ENCODE measurements at places on chromosomes 2 and 18. TPM values are rescaled to one million over a fixed set of nuclear protein-coding genes. Genes with fewer than 3 reads are reported as not detected.

The TDRD15 gene
- total RNA-seq: 0.06 TPM

The TPO gene
- not detected for total RNA-seq

The PSMA8 gene
- total RNA-seq: 0.75 TPM

The ATG16L1 gene
- 81.1 TPM for total RNA-seq

The L3MBTL4 gene
- 0.49 TPM for total RNA-seq

The PKDCC gene
- total RNA-seq: not detected

DNA sequence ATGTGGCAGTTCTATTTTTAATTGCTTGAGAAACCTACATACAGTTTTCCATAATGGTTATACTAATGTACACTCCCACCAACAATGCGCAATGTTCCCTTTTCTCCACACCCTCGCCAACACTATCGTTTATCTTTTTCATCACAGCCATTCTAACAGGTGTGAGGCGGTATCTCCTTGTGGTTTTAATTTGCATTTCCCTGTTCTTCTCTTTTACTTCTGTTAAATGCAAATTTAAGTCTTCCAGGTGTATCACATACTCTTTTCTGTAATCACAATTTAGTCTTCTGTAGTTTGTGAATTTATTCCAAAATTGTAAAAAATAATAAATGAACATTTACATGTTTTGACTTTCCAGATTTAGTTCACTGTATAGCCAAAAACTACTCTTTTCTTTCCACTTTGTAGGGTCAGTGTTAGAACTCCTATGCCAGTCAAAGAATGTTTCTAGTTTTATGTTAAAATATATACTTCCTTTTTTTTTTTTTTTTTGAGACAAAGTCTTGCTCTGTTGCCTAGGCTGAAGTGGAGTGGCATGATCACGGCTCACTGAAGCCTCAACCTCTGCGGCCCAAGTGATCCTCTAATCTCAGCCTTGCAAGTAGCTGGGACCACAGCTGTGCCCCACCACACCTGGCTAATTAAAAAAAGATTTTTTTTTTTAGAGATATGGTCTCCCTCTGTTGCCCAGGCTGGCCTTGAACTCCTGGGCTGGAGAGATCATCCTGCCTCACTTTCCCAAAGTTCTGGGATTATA is 15.4 kb upstream of the ACYP2 start:
- no peak overlapping the region for H3K4me3 ChIP-seq
- no peak for DNase-seq
- H3K36me3 ChIP-seq: no peaks in the 10 kb centered on the region
- H3K27me3 ChIP-seq: no peaks in the 10 kb centered on the region
- peaks cover 19% of the 10 kb centered on the region for H3K4me1 ChIP-seq
- H3K27ac ChIP-seq: no peak overlapping the region

GRCh38 chr2:144771348-144771747 is 251.4 kb upstream of the ZEB2 start:
- no peak overlapping the region for H3K4me3 ChIP-seq
- H3K27ac ChIP-seq: no peak overlapping the region

DNA sequence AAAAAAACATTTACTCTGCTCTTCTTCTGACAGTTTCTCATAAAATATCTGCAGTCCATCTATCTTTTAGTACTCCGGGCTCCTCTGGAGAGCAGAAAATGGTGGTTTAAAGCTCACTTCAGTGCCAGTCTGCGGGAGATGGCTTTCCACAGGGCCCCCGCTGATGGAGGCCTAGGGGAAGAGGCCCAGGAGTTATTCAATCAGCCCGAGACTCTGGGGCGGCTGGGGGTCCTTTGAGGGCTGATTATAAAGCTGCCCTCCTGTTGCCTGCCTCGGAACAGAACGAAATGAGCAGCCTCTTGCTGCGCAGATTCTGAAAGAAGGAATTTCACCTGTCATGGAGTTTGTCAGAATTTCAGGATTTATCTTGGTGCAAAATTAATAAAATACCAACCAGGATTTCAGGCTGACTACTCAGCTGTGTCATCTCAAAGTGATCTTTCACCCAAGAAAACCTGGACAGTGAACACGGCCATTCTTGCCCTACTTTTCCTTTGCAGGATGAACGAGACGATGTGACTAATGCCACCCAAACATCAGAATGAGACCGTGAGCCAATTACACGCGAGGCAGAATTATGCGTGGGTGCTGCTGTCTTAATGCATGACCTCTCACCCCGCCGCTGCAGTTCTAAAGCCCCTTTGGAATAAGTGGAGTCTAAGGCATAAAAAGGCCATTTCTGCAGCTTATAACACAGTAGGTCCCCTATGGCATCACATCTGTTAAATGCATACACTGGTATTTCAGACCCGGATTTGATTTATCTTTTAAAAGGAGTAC is 273.8 kb downstream of the ZNF521 start:
- H3K27ac ChIP-seq: no peak overlapping the region
- H3K4me3 ChIP-seq: no peak overlapping the region
- no peaks in the 10 kb centered on the region for H3K4me1 ChIP-seq
- H3K36me3 ChIP-seq: no peaks in the 10 kb centered on the region
- no peak for DNase-seq

Measured in CD4-positive, alpha-beta memory T cell (primary cell).